MCF 10A (cell line): ENCODE measurements at places on chromosomes 3 and 15.

DNA sequence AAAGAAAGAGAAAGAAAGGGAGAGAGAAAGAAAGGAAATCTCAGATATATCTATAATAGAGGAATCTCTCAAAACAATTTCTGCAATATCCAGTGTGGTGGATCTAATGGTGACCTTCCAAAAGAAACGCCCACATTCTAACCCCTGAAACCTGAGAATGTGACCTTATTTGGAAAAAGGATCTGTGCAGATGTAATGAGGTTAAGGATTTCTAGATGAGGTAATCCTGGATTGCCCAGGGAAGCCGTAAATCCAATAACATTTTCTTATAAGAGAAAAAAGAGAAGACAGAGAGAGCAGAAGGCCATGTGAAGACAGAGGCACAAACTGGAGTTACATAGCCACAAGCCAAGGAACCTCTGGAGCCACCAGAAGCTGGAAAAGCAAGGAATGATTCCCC lies 307.6 kb downstream of the ZBTB20 start:
- DNase-seq: peak; percentile 4

GRCh38 chr15:85414495-85414894 lies 34.1 kb downstream of the AKAP13 start:
- peak; percentile 46 for DNase-seq

- no peak for DNase-seq
These were observed 1095.4 kb upstream of the CADM2 start for GRCh38 chr3:83863380-83863779.

DNA sequence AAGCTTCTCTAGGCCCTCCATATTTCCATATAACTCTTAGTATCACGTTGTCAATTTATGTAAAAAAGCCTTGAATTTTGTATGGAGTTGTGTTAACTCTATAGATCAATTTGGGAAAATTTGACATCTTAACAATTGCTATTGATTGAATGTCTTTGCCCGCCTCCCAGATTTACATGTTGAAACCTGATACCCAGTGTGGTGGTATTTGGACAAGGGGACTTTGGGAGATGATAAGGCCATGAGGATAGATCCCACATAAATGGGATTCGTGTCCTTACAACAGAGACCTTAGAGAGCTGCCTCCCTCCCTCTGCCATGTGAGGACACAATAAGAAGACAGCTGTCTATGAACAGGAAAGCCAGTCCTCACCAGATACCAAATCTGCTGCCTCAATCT lies 21.1 kb upstream of the TNK2 start:
- no peak for DNase-seq

GRCh38 chr3:186896875-186897274 lies 33.5 kb upstream of the ST6GAL1 start:
- DNase-seq: no peak

GRCh38 chr3:129658110-129658843 lies 51.8 kb upstream of the PLXND1 start:
- peak; percentile 18 for DNase-seq

GRCh38 chr3:157746391-157746790 lies 243.2 kb upstream of the VEPH1 start:
- DNase-seq: no peak
